ENCODE measurements at places on chromosomes 3 and 15.

- peak; percentile 49 for DNase-seq
These were observed 1.3 kb downstream of the CTNNB1 start for GRCh38 chr3:41200669-41201021.

DNA sequence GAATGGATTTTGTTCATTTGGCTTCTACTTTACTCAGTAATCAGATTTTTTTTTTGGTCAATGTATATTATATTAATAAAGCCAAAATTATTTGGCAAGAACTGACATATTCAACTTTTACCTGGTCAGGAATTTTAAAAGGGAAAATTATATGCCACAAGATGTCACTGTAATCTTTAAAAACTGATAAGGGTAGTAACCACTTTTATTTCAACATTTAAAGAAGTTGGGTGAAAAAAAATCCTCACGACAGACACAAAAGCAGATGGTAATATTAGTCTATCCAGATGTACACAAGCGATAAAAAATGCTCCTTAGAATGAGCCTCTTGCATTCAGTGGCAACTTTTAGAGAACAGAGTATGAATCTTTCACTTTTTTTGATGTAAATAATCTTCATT is 101.9 kb downstream of the SERPINI1 start:
- DNase-seq = no peak

GRCh38 chr3:102200126-102200525 is 234.7 kb upstream of the ZPLD1 start:
- DNase-seq = peak; percentile 94

- no peak for DNase-seq
These were observed 446.9 kb downstream of the EDEM1 start for GRCh38 chr3:5634411-5634810.

DNA sequence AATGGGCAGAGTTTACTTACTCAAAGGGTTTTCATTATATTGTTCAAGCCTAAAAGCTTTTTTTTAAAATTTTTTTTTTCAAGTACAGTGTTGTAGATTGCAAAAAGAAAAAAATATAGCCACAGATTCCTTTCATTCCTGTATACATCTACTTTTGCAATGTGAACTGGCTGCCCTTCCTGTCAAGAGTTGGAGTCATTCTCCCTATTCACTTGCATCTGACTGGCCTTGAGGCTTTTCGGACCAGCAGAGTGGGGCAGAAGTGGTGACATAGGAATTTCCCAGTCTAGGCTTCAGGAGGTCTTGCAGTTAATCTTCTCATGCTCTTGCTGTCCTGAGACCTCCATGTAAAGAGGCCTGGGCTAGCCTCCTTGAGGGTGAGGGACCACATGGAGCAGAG is 218.3 kb upstream of the CFAP20DC start:
- DNase-seq = peak; percentile 59

GRCh38 chr15:69413822-69414700 is at the start of gene KIF23:
TSS of gene KIF23 (plus strand) at chr15:69414349. CDS start at chr15:69414466, 117 bp downstream.
- DNase-seq = peak; percentile 88

Data from fibroblast of lung (primary cell).